ENCODE measurements at places on chromosomes 16 and 17. TPM values are rescaled to one million over a fixed set of nuclear protein-coding genes. Genes with fewer than 3 reads are reported as not detected.
A peak's percentile ranks its signal among the peaks of the same experiment; 100 is the strongest.

Gene CHST5
- 0.90 TPM for total RNA-seq

Gene SLC52A1
- total RNA-seq: 0.10 TPM

Gene ITGAL
- total RNA-seq: 0.03 TPM

Gene ALDH3A1
- 0.24 TPM for total RNA-seq

Gene IL21R
- total RNA-seq: 0.73 TPM

Gene ACSM5
- total RNA-seq: not detected

Gene CEP20
- total RNA-seq: 69.5 TPM

Gene PRKCB
- total RNA-seq: 0.80 TPM

Gene TM4SF5
- not detected for total RNA-seq

Gene PRSS27
- total RNA-seq: 2.0 TPM

Gene SPATA32
- total RNA-seq: 0.24 TPM

Gene EXOC3L1
- total RNA-seq: 3.6 TPM

GRCh38 chr16:85661740-85662481, 26.8 kb downstream of the GINS2 start:
- peak; percentile 44 for DNase-seq

DNA sequence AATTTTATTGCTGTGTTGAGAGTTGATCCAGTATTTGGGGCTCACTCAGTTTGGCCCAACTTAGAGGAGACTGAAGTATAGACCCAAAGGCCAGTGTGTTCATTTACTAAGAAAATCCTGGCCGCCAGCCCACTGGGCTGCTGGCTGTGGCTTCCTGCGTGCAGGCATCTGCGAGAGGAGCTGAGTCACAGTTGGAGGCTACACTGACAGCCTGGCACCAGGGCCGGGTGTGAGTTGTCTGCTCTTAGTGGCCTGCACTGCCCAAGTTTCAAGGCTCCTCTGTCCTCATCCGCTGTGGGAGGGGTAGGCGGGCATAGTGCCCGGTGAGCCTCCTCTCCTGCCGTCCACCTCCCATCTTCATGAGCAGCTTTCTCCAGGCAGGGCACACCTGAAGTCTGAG, 54.2 kb downstream of the PLD6 start:
- no peak for DNase-seq

DNA sequence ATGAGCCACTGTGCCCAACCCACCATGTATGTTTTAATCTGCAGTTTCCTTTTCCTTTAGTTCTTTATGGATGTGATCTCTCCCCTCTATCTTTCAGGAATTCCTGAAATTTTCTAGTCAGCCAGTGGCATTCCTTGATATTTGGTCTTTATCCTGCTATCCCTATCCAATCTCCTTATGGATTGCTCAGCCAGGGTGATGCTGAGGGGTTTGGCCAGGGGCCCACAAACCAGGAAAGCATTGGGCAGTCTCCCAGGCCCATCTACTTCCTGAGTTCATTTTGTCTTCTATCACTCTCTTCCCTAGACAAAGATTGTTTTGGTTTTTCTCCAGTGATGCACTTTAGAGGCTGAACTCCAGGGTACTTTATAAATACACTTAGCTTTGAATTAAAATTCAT, 115.9 kb downstream of the KATNIP start:
- DNase-seq: no peak

- DNase-seq: peak; percentile 95
These were observed at the start of gene MYO15B for GRCh38 chr17:75587675-75588595. Gene MYO15B (plus strand): TSS chr17:75587800. CDS start chr17:75588058, 258 bp downstream.

GRCh38 chr16:76583466-76583865, 306.3 kb downstream of the CNTNAP4 start:
- no peak for DNase-seq

- no peak for DNase-seq
These were observed 67.7 kb downstream of the KATNIP start for GRCh38 chr16:27617665-27618064.

DNA sequence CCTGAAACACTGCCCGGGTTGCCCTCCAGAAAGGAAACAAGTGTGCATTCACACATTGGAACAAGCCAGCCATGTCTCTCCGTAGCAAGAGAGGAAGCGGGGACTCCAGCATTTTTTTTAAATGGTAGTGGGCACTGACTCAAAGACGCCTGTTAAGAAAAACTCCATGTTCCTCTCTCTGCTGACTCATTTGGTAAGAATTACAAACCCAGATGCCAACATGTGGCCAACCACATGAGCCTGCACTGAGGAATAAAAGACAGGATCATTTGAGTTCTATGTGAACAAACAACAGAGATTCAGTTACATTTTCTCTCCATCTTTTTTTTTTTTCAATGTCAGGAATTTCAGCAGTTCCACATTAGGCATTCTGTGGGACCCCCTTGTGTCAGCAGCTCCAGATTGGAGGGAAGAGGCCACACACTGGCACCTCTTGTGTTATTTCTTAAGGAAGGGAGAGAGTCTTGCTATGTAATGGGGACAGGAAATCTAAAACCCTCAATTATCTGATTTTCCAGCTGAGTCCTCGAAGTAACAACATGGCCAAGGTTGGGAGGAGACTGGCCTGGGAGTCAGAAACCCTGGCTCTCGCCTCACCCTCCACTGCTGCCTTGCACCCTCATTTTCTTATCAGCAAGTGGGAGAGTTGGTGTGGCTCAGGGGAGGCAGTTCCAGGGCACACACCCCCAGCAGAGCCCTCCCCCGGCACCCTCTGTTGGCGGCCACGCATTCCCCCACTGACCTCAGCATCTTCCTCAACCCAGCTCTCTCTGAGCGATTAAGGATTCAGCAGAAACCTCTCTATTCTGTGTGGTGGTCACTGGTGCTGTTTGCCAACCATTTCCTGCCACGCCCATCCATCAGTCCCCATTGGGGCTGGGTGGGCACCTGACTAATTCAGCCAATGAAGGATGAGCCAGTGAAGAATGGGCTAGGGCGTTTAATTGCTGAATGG, 173.0 kb downstream of the FOXL1 start:
- peak; percentile 57 for DNase-seq

- peak; percentile 45 for DNase-seq
These were observed 4.1 kb downstream of the HS3ST3B1 start for GRCh38 chr17:14304773-14305517.

GRCh38 chr16:84768061-84768807, 51.6 kb upstream of the CRISPLD2 start:
- no peak for DNase-seq

- DNase-seq: peak; percentile 95
These were observed 335 bp downstream of the NECAB2 start for GRCh38 chr16:83968306-83968851.

GRCh38 chr17:62876063-62876462, 67.9 kb upstream of the MARCHF10 start:
- no peak for DNase-seq

DNA sequence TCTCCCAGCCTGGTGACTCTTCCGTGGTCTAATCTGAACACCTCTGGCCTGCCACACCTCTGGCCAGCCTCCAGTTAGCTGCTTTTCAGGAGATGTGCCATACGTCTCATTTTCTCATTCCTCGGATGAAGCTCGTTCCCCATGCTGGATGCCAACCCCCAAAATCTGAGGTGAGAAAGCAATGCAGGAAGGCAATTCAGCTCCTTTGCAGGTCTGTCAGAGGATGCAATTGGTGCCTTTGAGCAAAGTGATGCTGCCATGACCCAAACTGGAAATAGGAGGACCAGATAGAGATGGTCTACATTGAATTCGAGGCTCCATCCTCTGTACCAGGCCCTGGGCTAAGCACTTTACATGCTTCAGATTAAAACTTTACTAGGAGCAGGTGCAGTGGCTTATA, 11.0 kb upstream of the CUEDC1 start:
- no peak for DNase-seq

DNA sequence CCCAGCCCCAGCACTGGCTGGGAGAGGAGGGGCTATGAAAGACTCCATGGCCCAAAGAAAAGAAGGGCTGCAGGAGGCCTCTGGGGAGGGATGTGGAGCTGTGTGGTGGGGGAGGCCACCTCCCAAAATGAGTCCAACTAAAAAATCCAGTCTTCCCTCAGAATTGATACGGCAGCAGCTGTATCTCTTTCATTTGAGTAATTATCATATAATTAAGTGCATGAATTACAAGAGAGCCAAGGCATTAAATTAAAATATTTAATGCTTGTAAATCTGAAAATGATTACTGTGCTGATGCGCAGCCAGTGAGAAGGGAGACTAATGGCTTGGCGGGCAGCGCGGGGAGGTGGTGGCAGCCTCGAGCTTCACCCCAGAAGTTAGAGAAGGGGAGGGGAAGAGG, 192.8 kb downstream of the C16orf78 start:
- DNase-seq: no peak

GRCh38 chr17:6660101-6660500, 8.5 kb downstream of the C17orf100 start:
- DNase-seq: no peak

DNA sequence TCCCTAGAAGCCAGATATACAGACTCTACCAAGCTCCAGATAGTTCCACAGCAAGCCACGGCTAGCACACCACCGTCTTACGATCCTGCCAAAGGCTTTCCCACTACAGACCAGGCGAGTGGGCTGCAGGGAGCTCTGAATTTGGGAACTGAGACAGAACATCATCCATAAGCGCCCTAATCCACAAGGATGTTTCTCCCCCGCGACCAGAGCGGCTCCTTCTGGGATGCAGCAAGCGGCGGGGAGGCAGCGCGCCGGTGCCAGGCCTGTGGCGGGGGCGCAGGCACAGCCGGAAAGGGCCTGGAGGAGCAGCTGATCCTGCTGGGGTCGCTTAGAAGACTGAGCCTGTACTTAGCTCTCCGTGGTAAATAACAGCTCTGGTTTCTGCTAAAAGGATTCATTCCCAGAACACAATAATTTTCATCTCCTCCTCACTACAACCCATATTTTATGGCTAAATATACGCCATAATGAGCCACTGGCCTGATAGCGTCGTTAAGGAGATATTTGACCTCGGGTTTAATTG, 16.2 kb upstream of the FOXF1 start:
- peak; percentile 81 for DNase-seq

GRCh38 chr16:66264311-66265047, 102.0 kb upstream of the CDH5 start:
- no peak for DNase-seq

DNA sequence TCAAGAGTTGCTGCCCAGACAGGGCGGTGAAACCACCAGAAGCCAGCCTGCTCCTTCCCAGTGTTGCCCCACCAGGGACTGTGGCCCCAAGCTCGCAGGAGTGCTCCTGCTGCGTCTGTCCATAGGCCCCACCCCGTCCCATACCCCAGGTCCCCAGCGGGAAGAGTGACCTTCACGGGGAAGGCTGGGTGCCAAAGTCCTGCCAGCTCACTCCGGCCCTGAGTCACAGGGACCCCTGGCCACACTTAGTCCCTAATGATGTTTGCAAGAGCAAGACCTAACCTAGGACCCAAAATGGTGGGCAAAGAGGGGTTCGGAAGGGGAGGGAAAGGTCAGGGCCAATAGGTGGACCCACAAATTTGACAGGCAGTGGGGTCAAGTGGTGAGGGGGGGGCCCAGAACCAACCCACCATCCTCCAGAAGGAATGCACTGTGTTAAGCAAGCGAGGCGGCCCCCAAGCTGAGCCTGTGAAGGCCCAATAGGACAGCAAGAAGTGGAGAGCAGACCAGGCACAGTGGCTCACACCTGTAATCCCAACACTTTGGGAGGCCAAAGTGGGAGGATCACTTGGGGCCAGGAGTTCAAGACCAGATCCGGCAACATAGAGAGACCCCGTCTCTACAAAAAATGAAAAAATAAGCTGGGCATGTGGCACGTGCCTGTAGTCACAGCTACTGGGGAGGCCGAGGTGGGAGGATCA, 3.3 kb downstream of the DOK4 start:
- DNase-seq: no peak

- DNase-seq: no peak
These were observed 19.8 kb downstream of the MAPT start for GRCh38 chr17:45914047-45914717.

- no peak for DNase-seq
These were observed 488 bp downstream of the C17orf113 start for GRCh38 chr17:42049834-42050392.

- no peak for DNase-seq
These were observed 5.2 kb downstream of the ODAD4 start for GRCh38 chr17:41935641-41936040.

GRCh38 chr16:69324013-69324531, 6.3 kb downstream of the PDF start:
- DNase-seq: no peak

- DNase-seq: no peak
These were observed 110.4 kb downstream of the SPAG9 start for GRCh38 chr17:51010173-51010675.

GRCh38 chr16:28486266-28486665, 5.6 kb downstream of the CLN3 start:
- no peak for DNase-seq

DNA sequence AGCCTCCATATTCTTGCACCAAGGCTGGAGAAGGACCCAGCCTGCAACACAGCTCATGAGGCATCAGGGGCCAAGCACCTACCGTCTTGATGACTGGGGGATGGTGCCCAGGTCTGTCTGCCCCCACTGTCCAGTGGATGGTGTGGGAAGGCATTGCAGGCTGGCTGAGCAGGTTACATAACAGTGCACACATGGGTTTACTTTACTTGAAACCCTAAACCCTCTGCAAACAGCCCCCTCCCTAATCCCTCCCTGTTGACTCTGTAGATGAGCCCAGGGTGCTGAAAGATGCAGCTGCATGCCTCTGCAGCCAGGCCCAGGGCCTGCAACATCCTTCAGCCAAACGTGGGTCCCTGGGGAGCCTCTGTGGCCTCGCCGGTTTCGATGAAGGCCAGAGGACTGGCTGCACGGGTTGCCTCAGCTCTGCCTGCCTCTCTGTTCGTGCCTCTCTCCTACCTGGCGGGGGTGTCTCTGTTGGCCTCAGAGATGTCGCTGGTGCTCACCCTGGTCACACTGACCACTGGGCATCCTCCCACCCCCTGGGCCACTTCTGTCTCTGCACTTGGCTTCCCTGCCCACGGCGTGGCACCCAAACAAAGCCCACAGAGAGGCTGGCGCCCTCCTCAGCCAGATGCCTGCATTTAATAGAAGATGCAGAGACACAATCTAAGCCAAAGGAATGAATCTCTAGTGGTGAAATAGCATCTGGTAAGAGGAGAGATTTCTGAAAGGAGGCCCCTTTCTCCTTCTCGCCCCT, 95.1 kb downstream of the METRNL start:
- DNase-seq: no peak

GRCh38 chr17:29592850-29593551, at the start of gene ANKRD13B:
Gene ANKRD13B (plus strand): TSS chr17:29593132. CDS start chr17:29593622, 490 bp downstream.
- DNase-seq: peak; percentile 85

Measured in H7 (cell line).